ENCODE measurements at places on chromosomes 3 and 15. TPM values are rescaled to one million over a fixed set of nuclear protein-coding genes. Genes with fewer than 3 reads are reported as not detected.

GRCh38 chr15:95690631-95691340, 639.7 kb upstream of the NR2F2 start:
- H3K4me1 ChIP-seq: no peaks in the 10 kb centered on the region
- no peaks in the 10 kb centered on the region for H3K36me3 ChIP-seq
- no peak for DNase-seq
- no peak overlapping the region for H3K4me3 ChIP-seq

DNA sequence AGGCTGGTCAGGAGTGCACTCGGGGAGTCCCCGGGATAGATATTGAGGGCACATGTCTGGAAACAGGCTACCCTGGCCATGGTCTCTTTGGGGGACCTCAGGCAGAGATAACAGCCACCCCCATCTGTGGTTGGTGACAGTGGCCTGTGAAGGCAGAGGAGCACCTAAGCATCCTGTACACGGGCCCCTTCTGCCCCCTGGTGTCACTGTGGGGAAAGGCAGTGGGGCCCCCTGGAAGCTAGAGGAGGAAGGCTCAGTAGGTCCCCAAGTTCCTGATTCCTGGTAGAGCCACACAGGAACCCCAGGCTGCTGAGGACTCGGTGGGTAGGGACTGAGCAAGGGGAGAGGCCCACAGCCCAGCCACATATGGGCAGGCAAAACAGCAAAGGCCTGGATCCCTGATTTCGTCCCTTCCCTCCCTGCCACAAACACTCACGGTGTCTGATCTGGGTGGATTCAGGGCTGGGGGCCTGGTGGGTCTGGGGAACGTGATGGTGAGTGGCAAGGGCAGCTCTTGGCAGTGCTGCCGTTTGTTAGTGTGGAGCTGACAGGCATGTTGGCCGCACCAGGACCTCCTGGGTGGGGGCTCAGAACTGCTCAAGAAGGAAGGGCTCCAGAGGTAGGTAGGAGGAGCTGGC, 14.1 kb upstream of the CXCR6 start:
- no peaks in the 10 kb centered on the region for H3K36me3 ChIP-seq
- no peak for DNase-seq
- H3K27ac ChIP-seq: no peak overlapping the region
- H3K27me3 ChIP-seq: no peaks in the 10 kb centered on the region

- peak overlapping the region; percentile 71 for H3K4me3 ChIP-seq
- peak; percentile 48 for DNase-seq
- H3K4me1 ChIP-seq: peaks cover 8% of the 10 kb centered on the region
- no peaks in the 10 kb centered on the region for H3K36me3 ChIP-seq
These were observed 848 bp downstream of the NCEH1 start for GRCh38 chr3:172709774-172710663.

DNA sequence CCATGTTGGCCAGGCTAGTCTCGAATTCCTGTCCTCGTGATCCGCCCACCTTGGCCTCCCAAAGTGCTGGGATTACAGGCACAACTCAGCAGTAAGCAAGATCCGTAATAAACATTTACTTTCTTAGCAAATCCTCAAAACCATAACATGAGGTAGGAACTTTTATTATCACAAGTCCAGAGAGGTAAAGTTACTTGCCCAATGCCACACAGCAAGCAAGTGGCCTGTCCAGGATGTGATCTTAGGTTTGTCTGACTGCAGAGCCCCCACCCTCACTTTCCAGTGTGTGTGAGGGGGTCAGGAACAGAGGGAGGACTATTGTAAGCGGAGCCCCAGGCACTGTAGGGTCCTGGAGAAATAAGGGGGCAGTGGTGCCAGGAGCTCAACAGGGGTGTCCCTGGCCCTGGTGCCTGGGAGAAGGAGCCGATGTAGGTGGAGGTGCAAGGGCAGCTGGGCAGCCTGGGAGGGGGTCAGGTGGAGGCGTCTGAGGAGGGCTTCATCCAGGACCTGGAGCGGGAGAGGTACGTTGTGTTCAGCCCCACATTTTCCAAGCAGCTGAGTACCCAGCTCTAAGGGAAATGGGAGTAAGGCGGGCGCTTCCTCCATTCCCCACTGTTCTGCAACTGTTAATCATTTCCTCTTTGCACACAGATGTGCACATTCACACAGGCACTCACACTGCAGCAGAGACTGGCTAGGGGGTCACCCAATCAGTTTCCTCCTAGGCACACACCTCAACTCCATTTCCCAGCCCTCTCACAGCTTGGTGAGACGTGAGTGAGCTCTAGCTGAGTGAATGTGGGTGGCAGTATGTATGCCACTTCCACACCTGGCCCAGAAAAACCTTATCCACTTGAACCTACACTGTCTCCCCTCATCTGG, 5.9 kb downstream of the RPUSD3 start:
- no peak for DNase-seq
- peaks cover 3% of the 10 kb centered on the region for H3K4me1 ChIP-seq
- no peaks in the 10 kb centered on the region for H3K36me3 ChIP-seq
- no peak overlapping the region for H3K4me3 ChIP-seq
- H3K27ac ChIP-seq: no peak overlapping the region

DNA sequence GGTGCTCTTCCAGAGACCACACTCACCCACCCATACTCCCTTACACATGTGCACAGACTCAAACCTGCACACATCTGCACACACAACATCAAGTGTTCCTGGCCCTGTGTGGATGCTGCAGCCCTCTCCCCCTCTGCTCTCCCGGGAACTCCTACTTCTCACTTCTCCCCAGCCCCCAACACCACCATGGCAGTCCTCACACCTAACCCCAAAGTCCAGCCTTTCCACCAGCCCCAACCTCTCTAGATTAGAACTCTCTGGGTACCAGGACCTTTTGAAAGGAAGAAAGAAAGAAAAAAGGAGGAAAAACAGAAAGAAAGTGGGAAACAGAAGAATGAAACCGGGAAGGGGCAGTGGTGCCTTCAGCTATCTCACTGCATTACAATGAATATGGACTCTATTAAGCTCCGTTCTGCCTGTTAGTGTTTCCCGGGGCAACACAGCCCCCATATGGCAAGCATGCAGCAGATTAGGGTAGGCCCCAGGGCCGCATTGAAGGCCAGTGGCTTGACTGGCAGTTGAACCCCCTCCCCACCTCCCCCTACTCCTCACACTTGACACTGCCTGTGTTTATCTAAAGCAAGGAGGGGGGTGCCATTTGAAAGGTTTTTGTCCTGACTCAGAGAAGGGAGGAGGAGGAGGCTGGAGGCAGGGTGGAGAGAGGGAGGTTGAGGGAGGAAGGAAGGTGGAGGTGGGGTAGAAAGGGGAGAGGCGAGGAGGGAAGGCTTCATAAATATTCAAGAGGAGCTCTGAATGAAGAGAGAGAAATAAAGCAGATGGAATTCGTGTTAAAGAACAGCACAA, 30.1 kb downstream of the BOC start:
- H3K27ac ChIP-seq: peak overlapping the region; percentile 93
- H3K4me1 ChIP-seq: peaks cover 18% of the 10 kb centered on the region
- peak overlapping the region; percentile 7 for H3K4me3 ChIP-seq
- peak; percentile 74 for DNase-seq
- no peaks in the 10 kb centered on the region for H3K36me3 ChIP-seq

DNA sequence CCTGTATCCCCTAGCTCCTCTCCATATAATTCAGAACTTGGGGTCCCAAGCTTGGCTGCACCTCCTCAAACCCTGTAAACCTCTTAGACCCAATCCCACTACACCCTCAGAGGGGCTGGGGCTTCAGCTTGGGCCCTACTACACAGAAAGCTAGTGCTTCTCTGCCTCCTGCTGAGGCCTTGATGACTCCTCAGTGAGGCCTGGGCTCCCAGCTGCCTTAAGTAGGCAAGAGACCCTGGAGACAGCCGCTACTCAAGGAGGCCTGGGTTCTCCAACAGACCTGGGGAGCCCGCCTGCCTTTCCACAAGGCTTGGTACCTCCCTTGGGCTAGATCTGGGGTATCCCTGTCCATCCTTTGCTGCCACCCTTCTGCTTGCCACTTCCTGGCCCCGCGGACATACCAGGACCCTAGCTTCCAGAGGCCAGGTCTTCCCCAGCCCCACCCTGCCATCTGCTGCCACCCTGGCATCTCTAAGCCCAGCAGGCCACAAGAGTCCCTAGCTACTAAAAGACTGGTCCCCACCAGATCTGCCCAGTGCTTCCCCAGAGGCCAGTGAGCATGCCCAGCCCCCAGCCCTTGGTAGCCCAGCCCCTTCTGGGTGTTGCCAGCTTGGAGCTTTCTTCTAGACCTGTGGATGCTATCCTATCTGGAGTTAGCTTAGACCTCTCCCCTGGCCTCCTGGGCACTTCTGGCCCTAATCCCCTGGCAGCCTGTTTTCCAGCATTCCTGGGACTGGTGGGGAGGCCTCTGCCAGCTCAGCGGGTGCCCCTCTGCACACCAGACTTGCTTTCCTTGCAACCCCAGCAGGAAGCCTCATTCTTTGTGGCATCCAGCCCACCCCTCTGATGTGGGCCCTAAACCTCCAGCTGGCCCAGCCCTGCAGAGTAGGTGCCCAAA, 13.7 kb downstream of the C15orf39 start:
- H3K27ac ChIP-seq: no peak overlapping the region
- H3K4me3 ChIP-seq: no peak overlapping the region
- no peaks in the 10 kb centered on the region for H3K4me1 ChIP-seq
- H3K27me3 ChIP-seq: no peaks in the 10 kb centered on the region
- no peak for DNase-seq

GRCh38 chr3:82293867-82294266, 532.4 kb upstream of the GBE1 start:
- no peaks in the 10 kb centered on the region for H3K27me3 ChIP-seq
- no peaks in the 10 kb centered on the region for H3K4me1 ChIP-seq
- no peaks in the 10 kb centered on the region for H3K36me3 ChIP-seq
- no peak overlapping the region for H3K4me3 ChIP-seq
- DNase-seq: no peak
- H3K27ac ChIP-seq: no peak overlapping the region

- no peaks in the 10 kb centered on the region for H3K36me3 ChIP-seq
- DNase-seq: no peak
- H3K27ac ChIP-seq: no peak overlapping the region
- H3K4me3 ChIP-seq: no peak overlapping the region
- H3K27me3 ChIP-seq: no peaks in the 10 kb centered on the region
These were observed 9.9 kb downstream of the C15orf39 start for GRCh38 chr15:75211436-75212199.

GRCh38 chr15:101533371-101534140, 44.0 kb upstream of the PCSK6 start:
- no peaks in the 10 kb centered on the region for H3K27me3 ChIP-seq
- H3K27ac ChIP-seq: no peak overlapping the region
- DNase-seq: no peak
- H3K4me3 ChIP-seq: no peak overlapping the region
- H3K4me1 ChIP-seq: no peaks in the 10 kb centered on the region

GRCh38 chr3:17201538-17201937, 316.8 kb downstream of the PLCL2 start:
- H3K4me1 ChIP-seq: no peaks in the 10 kb centered on the region
- DNase-seq: no peak
- no peaks in the 10 kb centered on the region for H3K27me3 ChIP-seq
- no peak overlapping the region for H3K4me3 ChIP-seq

DNA sequence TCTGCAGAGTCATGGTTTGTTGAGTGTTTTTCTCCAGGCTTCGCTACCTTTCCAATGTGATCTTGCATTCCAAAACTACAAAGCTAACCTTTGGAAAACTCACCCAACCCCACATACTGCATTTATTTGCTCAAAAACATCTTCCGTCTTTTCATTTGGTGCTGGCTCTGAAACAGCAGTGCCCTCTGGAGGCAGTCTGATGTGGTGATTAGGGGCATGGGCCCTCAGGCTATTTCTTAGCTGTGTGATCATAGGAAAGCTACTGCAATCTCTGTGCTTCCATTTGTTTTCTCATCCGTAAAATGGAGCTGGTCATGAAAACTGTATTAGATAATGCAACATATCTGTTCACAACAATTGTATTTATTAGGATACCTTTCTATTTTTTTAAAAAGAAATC, 47.0 kb downstream of the MTHFS start:
- H3K4me3 ChIP-seq: no peak overlapping the region
- no peak overlapping the region for H3K27ac ChIP-seq
- H3K4me1 ChIP-seq: no peaks in the 10 kb centered on the region
- H3K27me3 ChIP-seq: no peaks in the 10 kb centered on the region
- DNase-seq: no peak

GRCh38 chr15:65204931-65205660, 6.2 kb downstream of the CILP start:
- no peaks in the 10 kb centered on the region for H3K36me3 ChIP-seq
- no peak for DNase-seq
- H3K4me3 ChIP-seq: no peak overlapping the region
- no peak overlapping the region for H3K27ac ChIP-seq

GRCh38 chr3:166191411-166191810, 354.2 kb upstream of the BCHE start:
- no peak overlapping the region for H3K27ac ChIP-seq
- DNase-seq: no peak
- H3K4me1 ChIP-seq: no peaks in the 10 kb centered on the region
- H3K36me3 ChIP-seq: no peaks in the 10 kb centered on the region
- H3K27me3 ChIP-seq: no peaks in the 10 kb centered on the region

DNA sequence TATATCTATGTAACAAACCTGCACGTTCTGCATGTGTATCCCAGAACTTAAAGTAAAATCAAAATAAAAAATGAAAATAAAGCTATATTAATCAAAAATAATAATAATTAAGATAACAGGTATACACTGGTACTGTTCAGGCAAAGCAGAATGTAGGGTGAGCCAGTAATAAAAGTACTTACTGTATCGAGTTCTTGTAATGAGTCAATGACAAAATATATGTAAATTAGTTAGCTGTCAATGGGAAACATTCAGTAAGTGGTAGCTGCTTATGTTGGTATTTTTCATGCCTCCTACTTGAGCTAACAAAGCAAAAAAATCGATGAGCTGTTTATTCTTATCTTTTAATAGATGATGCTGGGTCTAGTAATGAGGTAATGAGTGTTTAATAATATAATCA, 93.2 kb downstream of the GBE1 start:
- no peak for DNase-seq
- H3K4me3 ChIP-seq: no peak overlapping the region
- no peaks in the 10 kb centered on the region for H3K36me3 ChIP-seq

DNA sequence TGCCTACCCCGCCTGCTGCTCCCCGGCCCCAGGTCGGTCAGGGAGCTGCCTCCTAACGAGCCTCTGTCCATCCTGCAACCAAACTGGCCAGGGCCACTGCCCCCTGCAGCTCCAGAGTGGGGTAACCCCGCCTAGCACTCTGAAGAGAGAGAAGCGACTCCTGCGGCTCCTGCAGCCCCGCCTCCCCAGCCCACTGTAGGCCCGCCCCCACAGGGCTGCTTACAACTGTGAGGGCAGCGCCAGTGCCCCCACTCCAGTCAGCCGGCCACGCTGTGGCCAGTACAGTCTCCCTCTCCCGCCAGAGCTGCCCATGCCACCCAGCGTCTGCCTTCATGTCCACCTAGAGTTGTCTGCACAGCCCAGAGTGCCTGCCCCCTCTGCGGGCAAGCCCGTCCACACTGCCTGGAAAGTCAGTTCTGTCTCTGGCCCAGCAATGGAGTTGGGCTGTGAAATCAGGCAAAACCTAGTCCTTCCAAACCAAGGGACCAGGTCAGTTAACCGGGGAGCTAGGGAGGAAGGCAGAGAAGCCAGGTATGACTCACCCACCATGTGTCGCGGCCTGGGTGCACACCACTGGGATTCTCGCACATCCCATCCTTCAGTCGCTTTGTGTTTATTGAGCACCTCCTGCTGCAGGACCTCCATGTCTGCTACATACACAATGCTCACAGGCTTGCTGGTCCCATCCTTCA, 2.4 kb downstream of the UCN2 start:
- no peaks in the 10 kb centered on the region for H3K36me3 ChIP-seq
- H3K4me3 ChIP-seq: peak overlapping the region; percentile 11
- peak; percentile 71 for DNase-seq
- no peaks in the 10 kb centered on the region for H3K4me1 ChIP-seq
- H3K27ac ChIP-seq: peak overlapping the region; percentile 40
- no peaks in the 10 kb centered on the region for H3K27me3 ChIP-seq

TFRC gene
- total RNA-seq: 34.1 TPM

AMIGO3 gene
- not detected for total RNA-seq

DGKG gene
- 1.9 TPM for total RNA-seq

CYP1A1 gene
- total RNA-seq: 0.29 TPM

MKRN2 gene
- 43.3 TPM for total RNA-seq

CCDC13 gene
- total RNA-seq: 1.9 TPM

PPM1L gene
- 20.5 TPM for total RNA-seq

Data from uterus (tissue), 4 donors.